LHCN-M2 (cell line): ENCODE measurements at places on chromosomes 7 and 10. TPM values are rescaled to one million over a fixed set of nuclear protein-coding genes. Genes with fewer than 3 reads are reported as not detected.
A peak's percentile ranks its signal among the peaks of the same experiment; 100 is the strongest.

DNA sequence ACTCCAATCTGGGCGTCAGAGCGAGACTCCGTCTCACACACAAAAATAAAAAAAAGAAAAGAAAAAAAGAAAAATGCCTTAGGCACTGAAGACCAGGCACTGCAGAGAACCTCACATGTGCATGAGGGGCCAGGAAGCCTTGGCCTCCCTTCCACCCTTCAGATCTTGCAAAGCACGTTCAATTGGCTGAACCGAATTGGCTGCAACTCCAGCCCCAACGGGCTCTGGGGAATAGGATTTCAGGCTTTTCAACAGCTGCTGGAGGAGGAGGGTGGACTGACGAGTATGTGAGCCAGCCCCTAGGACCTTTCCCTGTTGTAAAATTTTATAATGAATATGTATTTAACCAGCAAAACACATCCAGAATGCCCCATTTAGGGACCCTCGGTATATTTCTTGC is 16.7 kb downstream of the TMEM120A start:
- peak; percentile 94 for DNase-seq

DNA sequence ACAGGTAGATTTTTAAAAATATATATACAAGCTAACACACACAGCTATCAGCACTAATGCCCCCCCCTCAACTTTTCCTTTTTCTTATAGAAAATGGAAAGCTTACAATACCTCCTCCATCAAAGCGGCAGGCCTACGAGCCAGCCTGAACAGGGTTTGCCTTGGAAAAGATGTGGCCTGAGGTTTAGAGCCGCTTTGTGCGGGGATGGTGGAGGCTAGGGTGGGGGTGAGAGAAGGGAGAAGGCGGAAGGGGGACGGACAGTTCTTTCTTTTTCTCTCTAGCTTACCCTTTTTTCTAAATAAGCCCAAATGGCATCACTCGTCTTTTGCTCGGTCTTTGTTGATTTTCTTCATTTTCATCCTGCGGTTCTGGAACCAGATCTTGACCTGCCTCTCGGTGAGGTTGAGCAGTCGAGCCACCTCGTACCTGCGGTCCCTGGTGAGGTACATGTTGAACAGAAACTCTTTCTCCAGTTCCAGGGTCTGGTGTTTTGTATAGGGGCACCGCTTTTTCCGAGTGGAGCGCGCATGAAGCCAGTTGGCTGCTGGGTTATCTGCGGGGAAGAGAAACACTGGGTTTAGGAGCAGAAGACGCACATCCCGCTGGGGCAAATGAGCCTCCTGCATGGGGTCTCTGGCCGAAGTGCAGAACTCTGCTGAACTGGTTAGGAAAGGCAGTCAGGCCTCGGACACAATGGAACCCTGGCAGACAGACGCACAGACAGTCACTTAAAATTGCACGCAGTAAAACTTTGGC is 1.9 kb downstream of the HOXA9 start:
- no peak for DNase-seq

PNLIP gene
- total RNA-seq: 0.13 and 0.34 TPM in 2 replicates

GRCh38 chr7:29808075-29808801 is 1.9 kb downstream of the WIPF3 start:
- no peak for DNase-seq

BTBD16 gene
- not detected in 2 replicates for total RNA-seq

SPDYE1 gene
- total RNA-seq: not detected in 2 replicates
